ENCODE measurements at places on chromosomes 16 and 17.

DNA sequence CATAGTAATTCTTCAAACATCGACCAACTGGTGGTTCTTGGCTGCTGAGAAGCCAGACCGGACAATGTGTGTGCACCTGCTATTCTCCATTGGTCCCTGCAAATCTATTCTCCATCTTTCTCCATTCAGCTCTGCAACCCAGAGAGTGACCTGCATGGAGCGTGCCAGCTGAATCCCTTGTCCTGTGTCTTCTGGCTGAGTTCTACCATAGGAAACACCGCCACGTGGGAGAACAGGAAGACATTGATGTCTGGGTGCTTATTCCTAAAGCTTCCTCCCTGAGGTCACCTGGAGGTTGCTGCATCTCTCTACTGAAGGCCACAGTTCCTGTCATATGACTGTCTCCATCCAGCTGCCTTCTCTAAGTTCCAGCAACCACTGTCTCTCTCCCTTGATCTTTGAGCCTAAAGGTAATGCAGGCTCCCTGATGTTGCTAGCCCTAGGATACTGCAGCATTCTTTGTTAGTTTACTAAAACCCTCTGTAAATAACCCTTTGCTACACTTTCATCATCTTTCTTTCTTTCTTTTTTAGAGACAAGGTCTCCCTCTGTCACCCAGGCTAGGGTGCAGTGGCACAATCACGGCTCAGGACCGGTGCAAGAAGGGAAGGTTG is 10.6 kb upstream of the SMG1 start:
- no peak for DNase-seq

DNA sequence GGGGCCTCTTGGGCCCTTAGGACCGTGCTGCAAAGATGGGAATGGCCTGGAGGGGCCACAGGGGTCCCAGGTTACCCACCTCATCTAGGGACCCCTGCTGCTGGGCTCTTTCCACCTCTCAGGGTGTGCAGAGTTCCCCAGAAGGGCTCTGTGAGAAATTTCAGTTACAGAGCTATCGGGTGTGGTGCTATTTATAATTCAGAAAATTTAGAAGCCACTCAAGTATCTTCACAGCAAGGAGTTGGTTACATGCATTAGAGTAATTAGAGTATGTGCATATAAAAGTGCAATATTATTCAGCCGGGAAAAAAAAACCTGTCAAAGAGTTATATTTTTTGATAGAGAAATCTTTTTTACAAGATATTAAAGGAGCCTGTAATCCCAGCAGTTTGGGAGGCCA is 18.9 kb downstream of the C16orf90 start:
- DNase-seq = no peak

GRCh38 chr16:67677712-67678111 is 11.1 kb downstream of the C16orf86 start:
- no peak for DNase-seq

GRCh38 chr16:16075488-16076422 is 126.3 kb downstream of the ABCC1 start:
- no peak for DNase-seq

DNA sequence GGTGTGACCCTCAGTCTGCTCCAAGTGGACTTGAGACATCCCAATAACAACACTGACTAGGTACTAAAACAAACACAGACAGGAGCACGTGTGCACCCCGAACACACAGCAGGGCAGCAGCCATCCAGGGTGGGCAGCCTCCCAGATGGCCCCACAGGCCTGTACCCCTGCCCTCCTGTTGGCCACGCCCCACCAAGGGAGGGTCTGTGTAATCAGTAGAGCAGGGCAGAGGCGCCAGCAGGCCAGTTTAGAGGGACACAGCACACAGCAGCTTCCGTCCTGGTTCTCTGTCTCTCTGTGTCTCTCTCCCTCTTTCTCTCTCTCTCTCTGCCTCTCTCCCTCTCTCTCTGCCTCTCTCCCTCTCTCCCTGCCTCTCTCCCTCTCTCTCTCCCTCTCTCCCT is 21.4 kb downstream of the ACTG1 start:
- DNase-seq = no peak

All from stimulated activated CD4-positive, alpha-beta T cell treated with anti-CD3 and anti-CD28 coated beads, Interleukin-1b, Interleukin-23, amount 100 ng/mL, for 1 hour (primary cell).